ENCODE measurements at places on chromosomes 11 and 22. TPM values are rescaled to one million over a fixed set of nuclear protein-coding genes. Genes with fewer than 3 reads are reported as not detected.

The CEP126 gene
- total RNA-seq: 2.4 TPM

The C11orf65 gene
- total RNA-seq: 0.30 TPM

The MDK gene
- 5.6 TPM for total RNA-seq

The OR4D5 gene
- not detected for total RNA-seq

DNA sequence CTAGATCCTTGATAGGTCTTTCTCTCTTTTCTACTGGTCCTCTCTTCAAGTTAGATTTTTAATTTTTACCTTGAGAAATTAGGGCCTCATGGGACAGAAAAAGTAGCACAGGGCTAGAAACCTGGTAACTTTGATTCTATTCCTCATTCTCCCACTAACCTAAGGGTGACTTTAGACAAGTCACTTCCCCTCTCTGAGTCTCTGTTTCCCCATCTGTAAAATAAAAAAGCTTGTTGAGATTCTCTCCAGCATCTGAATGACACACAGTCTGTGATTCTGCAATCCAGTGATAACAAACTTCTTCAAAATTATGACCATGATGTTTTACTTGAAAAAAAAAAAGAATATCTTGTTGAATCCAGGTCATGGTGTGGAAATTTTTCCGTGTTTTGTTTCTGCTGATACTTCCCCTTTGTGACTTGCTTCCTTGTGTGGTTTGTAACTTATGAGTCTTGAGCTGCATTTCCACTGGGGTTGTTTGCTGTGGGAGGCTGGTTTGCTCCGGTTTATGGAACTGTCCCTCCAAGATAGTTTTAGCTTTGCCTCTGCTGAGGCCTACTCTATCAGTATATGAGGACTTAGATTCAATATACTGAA is 9.8 kb upstream of the MPEG1 start:
- no peak overlapping the region for H3K4me3 ChIP-seq
- H3K27ac ChIP-seq: no peak overlapping the region
- DNase-seq: no peak
- H3K27me3 ChIP-seq: no peaks in the 10 kb centered on the region
- no peaks in the 10 kb centered on the region for H3K36me3 ChIP-seq

The PAMR1 gene
- not detected for total RNA-seq

- DNase-seq: no peak
- no peak overlapping the region for H3K27ac ChIP-seq
- no peaks in the 10 kb centered on the region for H3K27me3 ChIP-seq
- H3K4me1 ChIP-seq: no peaks in the 10 kb centered on the region
These were observed 31.6 kb upstream of the GAL start for GRCh38 chr11:68652683-68653156.

DNA sequence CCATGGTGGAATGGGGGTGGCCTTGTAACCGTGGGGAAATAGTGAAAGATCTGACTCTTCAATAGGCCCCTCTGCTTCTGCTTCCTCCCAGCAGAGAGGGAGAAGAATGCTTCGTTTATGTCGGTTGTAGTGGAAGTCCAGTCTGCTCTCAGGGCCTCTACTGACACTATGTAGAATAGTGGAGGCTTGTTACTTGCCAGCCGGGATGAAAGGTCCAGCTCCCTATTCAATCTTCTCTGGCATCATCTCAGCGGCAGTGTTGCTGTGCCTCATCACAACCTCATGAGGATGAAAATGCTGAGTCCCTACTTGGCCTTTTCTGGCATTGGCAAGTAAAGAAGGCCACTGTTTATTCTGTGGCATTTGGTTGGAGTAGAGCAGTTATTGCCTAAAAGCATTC is 820.9 kb upstream of the TENM4 start:
- H3K36me3 ChIP-seq: no peaks in the 10 kb centered on the region
- H3K27me3 ChIP-seq: no peaks in the 10 kb centered on the region
- DNase-seq: no peak
- no peaks in the 10 kb centered on the region for H3K4me1 ChIP-seq
- H3K4me3 ChIP-seq: no peak overlapping the region

DNA sequence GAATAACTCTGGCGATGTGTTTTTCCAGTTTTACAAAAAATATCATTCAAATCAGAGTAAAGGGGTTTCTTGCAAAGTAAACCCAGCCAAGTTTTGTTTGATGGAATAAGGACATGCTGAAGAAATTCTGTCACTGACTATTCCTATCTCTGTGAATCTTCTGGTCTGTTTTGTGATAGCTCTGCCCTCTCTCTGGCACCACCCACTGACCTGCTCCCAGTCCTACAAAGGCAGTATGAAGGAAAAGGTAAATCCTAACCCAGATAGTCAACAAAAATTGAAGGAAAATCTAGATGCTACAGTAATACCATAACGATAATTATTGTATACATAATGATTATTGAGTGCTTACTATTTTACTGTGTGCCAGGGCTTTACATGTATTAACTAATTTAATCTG is 76.3 kb upstream of the TP53AIP1 start:
- no peaks in the 10 kb centered on the region for H3K27me3 ChIP-seq
- peaks cover 13% of the 10 kb centered on the region for H3K4me1 ChIP-seq
- no peak overlapping the region for H3K27ac ChIP-seq
- no peak for DNase-seq
- no peaks in the 10 kb centered on the region for H3K36me3 ChIP-seq
- H3K4me3 ChIP-seq: no peak overlapping the region

The KCNK7 gene
- total RNA-seq: 2.7 TPM

The KREMEN1 gene
- total RNA-seq: not detected

- no peak overlapping the region for H3K4me3 ChIP-seq
- H3K27ac ChIP-seq: no peak overlapping the region
- no peaks in the 10 kb centered on the region for H3K4me1 ChIP-seq
- H3K36me3 ChIP-seq: no peaks in the 10 kb centered on the region
- no peaks in the 10 kb centered on the region for H3K27me3 ChIP-seq
These were observed 31.6 kb upstream of the CRYBB3 start for GRCh38 chr22:25167834-25168601.

DNA sequence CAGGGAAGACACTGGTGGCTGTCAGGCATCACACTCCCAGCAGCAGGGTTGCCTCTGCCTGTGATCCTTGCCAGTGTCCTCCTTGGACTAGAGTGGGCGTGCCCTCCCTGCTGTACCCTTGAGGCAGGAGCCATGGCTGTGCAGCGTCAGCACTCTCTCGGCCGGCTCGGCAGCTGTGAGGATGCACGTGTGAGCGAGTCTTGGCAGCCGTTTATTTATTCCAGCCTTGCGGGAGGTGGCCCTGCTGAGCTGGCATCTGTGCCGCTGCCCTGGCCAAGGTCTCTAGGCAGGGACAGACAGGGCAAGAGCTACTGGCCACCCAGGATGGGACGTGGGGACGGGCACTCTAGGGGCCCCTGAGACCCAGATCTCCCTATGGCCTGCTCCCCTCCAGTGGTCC is 33.9 kb downstream of the TSPAN4 start:
- H3K36me3 ChIP-seq: no peaks in the 10 kb centered on the region
- no peak overlapping the region for H3K4me3 ChIP-seq
- DNase-seq: no peak
- no peaks in the 10 kb centered on the region for H3K4me1 ChIP-seq
- no peaks in the 10 kb centered on the region for H3K27me3 ChIP-seq

The ALKBH3 gene
- 39.6 TPM for total RNA-seq

DNA sequence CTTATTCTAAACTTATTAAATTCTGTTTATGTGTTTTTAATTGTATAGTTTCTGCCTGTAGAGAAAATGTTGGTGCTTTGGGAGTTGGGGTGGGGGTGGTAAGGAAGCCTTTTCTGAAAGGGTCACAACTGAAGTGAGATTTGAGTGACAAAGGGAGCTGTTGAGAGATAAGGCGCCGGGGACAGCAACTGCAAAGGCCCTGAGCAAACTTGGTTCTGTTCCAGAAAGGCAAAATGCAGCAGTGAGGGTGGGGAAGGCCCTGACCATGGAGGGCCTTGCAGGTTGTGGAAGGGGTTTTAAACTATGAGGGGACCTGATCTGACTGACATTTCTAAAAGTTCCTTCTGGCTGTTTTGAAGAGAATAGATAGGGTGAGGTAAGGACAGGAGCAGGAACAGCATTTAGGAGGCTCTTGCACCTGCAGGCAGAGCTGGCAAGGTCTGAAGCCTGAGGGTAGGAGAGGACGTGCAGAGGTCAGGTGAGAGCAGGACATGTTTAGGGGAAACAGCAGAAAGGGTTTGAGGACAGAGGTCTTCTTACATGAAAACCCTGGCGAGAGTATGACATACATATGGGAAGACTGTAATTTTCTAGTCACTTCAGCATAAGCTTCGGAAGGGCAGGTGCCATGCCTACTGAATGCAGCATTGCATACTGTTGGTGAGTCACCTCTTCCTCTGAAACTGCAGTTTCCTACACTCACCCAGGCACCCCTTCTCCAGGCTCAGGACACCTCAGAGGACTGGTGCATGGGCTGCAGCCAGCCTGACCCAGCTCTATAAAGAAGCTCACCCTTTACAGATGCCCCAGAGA is 190.7 kb downstream of the SNX19 start:
- H3K36me3 ChIP-seq: no peaks in the 10 kb centered on the region
- no peaks in the 10 kb centered on the region for H3K27me3 ChIP-seq
- no peak overlapping the region for H3K4me3 ChIP-seq
- H3K27ac ChIP-seq: no peak overlapping the region
- DNase-seq: no peak
- no peaks in the 10 kb centered on the region for H3K4me1 ChIP-seq

The NPAS4 gene
- not detected for total RNA-seq

The SLC22A25 gene
- not detected for total RNA-seq

DNA sequence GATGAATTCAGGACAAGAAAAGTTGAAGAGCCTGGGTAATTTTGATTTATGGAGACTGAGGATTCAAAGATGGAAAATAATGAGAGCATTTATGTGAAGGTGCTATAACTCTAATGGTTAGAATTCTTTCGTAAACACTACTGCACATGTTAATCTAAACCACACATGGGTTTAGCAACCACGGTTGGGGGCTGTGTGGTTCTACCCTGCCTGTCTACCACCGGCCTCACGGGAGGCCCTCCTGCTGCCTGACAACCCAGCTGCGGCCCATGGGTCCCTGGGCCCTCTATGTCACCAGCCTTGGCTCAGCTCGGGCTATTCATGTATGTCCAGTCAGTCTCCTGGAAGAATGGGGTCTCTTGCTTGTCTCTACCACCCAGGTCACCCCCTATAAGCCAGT is 68.5 kb upstream of the ARFGAP3 start:
- H3K4me3 ChIP-seq: no peak overlapping the region
- no peak overlapping the region for H3K27ac ChIP-seq
- no peaks in the 10 kb centered on the region for H3K27me3 ChIP-seq
- no peaks in the 10 kb centered on the region for H3K36me3 ChIP-seq
- no peak for DNase-seq

The MMP12 gene
- not detected for total RNA-seq

The CALCB gene
- 0.33 TPM for total RNA-seq

- no peak overlapping the region for H3K4me3 ChIP-seq
- no peak overlapping the region for H3K27ac ChIP-seq
- H3K27me3 ChIP-seq: no peaks in the 10 kb centered on the region
These were observed 114.7 kb downstream of the CRYBB2 start for GRCh38 chr22:25334162-25334490.

The C11orf86 gene
- not detected for total RNA-seq

DNA sequence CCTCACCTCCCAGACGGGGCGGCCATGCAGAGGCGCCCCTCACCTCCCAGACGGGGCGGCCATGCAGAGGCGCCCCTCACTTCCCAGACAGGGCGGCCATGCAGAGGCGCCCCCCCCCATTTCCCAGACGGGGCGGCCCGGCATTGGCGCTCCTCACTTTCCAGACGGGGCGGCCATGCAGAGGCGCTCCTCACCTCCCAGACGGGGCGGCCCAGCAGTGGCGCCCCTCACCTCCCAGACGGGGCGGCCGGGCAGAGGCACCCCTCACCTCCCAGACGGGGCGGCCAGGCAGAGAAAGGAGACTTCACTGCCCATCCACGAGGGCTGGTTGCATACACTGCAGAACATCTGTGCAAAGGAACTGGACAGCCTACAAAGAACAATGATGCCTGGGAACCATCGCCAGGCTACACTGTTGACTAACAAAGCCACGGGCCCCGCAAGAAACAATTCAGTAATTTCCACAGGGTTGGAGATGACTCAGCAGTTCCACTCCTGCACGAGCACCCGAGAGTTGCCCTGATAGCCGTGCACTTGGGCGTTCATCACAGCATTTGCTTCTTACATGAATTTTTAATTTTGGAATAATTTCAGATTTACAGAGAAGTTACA is 58.7 kb downstream of the CTTN start:
- peaks cover 2% of the 10 kb centered on the region for H3K27me3 ChIP-seq
- H3K27ac ChIP-seq: no peak overlapping the region
- no peak overlapping the region for H3K4me3 ChIP-seq

GRCh38 chr11:104682206-104682605 is 216.1 kb downstream of the CASP12 start:
- H3K27ac ChIP-seq: no peak overlapping the region
- H3K4me3 ChIP-seq: no peak overlapping the region
- no peak for DNase-seq
- no peaks in the 10 kb centered on the region for H3K4me1 ChIP-seq
- H3K36me3 ChIP-seq: no peaks in the 10 kb centered on the region

The OR8H3 gene
- not detected for total RNA-seq

- no peak overlapping the region for H3K27ac ChIP-seq
- no peaks in the 10 kb centered on the region for H3K4me1 ChIP-seq
- DNase-seq: no peak
These were observed 23.9 kb upstream of the TSPAN18 start for GRCh38 chr11:44702889-44703288.

- H3K4me1 ChIP-seq: no peaks in the 10 kb centered on the region
- no peak overlapping the region for H3K27ac ChIP-seq
- no peak overlapping the region for H3K4me3 ChIP-seq
- DNase-seq: no peak
These were observed 78.8 kb downstream of the RELT start for GRCh38 chr11:73454987-73455386.

DNA sequence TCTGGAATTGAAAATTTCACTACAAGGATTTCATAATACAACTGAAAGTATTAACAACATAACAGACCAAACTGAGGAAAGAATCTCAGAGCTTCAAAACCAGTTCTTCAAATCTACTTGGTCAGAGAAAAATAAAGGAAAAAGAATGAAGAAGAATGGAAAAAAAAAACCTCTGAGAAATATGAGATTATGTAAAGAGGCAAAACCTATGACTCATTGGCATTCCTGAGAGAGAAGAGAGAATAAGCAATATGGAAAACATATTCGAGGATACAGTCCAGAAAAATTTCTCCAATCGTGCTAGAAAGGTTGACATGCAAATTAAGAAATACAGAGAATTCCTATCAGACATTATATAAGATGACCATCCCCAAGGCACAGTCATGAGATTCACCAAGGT is 23.4 kb upstream of the GPR83 start:
- no peaks in the 10 kb centered on the region for H3K27me3 ChIP-seq
- no peaks in the 10 kb centered on the region for H3K4me1 ChIP-seq
- DNase-seq: no peak
- H3K4me3 ChIP-seq: no peak overlapping the region
- H3K36me3 ChIP-seq: peaks cover 8% of the 10 kb centered on the region
- no peak overlapping the region for H3K27ac ChIP-seq

Data from CD4-positive, alpha-beta memory T cell (primary cell).